Sciatic nerve (tissue), 2 donors: ENCODE measurements at places on chromosomes 4 and X.

- no peak for DNase-seq
Measured at GRCh38 chr4:119314356-119314755, 7.6 kb downstream of the FABP2 start.

GRCh38 chr4:185371702-185372101 is 24.0 kb downstream of the LRP2BP start:
- DNase-seq = no peak

- DNase-seq = no peak
Measured at GRCh38 chr4:16034010-16034748, 49.6 kb downstream of the PROM1 start.

- no peak for DNase-seq
Measured at GRCh38 chr4:121706595-121707021, 9.8 kb upstream of the ANXA5 start.

DNA sequence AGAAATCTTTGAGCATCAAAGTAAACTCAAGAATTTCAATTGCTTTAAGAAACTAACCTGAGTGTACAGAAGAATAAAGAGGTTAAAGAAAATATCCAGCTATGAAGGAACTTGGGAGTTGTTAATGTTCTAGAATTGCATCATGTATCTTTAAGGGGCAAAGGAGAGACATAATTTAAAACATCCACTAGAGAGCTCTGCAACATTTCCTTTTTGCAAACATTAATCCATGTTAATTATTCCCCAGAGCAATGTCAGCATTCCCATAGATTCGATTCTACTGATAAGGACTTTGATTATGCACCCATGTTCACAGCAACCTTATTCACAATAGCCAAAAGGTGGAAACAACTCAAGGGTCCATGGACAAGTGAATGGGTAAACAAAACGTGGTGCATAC is 80.2 kb upstream of the SORBS2 start:
- no peak for DNase-seq

GRCh38 chrX:136397001-136397400 is 90.7 kb upstream of the BRS3 start:
- DNase-seq = no peak

- DNase-seq = no peak
Measured at GRCh38 chr4:113358784-113359183, 309.3 kb downstream of the ANK2 start.

DNA sequence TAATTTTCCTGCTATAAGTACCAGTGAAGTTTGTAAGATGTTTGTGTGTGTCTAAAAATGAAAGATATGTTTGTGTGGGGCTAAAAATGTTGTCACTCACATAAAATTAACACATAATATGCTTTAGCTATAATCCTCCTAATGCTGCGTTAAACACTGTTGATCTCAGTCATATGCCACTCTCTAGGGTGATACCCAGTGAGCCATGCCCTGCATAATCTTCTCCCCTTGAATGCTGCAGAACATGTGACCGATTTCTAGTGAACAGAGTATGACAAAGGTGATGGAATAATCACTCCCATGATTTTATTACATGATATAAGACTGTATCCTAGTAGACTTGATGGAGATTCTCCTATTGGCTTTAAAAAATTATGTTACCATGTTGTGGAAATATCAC is 119.1 kb upstream of the EPHA5 start:
- DNase-seq = no peak

DNA sequence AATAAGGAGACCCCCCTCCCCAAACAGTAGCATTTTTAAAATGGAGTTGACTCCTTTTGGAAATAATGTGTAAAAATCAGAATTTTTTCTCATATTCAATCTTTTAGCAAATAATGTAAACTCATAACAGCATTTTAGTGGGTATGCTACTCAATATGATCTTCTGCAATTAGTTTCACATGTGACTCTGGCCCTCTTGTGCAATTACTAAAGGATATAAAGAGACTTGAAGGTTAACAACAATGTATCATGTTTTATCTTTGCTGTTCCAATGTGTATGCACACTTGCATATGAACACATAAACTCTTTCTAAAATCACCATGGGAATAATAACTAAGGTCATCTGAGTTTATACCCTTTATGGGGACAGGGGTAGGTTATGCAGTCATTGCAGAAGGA is 39.9 kb upstream of the RXFP1 start:
- no peak for DNase-seq
